ENCODE measurements at places on chromosomes 12 and 14.
A peak's percentile ranks its signal among the peaks of the same experiment; 100 is the strongest.

DNA sequence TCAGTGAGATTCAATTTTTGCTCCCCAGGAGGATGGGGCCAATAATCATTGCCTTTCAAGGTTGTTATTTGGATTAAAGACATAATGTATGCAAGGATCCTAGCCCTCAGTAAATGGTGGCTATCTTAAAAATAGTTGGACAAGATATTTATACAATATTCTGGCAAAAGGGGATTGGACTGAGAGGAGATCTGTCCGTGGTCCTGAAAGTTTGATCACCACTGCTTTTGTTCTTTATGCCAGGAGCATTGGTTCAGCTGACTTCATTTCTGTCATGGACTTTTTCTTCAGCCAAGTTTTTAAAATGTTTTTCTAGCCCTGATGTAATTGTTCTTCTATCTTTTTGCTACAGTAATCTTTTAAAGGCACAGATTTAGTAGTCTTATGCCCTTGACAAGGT lies 70.2 kb upstream of the TCL1A start:
- no peak for DNase-seq

DNA sequence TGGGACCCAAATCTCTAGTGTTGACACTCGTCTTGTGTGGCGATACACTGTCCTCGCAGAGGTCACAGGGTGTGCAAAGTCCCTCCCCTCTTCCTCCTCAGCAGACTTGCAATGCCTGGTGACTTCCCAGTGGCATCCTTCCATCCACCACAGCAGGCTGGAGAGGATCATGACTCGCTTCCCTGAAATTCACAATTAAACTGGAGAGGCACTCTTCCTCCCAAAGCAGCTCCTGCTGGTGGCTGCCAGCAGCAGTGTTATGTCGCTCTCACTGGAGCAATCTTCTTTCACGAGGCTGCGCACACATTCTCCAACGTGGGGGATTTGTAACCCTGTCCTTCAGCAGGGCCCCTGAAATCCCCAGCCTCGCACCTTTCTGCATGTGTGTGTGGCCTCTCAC lies 145.2 kb upstream of the TMCC3 start:
- DNase-seq: no peak

DNA sequence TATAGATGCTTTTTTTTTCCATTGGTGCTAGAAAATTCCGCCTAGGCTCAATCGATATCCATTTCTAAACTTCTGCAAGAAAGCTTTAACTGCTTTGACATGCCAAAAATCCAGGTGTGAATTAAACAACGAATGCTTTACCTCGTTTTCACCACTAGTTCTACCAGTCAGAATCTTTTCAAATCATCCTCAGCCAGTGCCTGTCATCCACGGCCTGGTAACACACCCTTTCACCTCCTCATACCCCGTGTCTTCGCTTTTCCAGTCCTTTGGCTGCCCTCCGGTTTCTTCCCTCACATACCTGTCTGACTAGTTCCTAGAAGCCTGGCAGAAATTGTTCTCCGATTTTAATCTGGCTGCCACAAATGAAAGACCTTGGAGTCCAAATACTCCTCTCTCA lies 1.4 kb upstream of the PHC1 start:
- DNase-seq: no peak

GRCh38 chr14:105430565-105430964 lies 10.9 kb downstream of the MTA1 start:
- no peak for DNase-seq

DNA sequence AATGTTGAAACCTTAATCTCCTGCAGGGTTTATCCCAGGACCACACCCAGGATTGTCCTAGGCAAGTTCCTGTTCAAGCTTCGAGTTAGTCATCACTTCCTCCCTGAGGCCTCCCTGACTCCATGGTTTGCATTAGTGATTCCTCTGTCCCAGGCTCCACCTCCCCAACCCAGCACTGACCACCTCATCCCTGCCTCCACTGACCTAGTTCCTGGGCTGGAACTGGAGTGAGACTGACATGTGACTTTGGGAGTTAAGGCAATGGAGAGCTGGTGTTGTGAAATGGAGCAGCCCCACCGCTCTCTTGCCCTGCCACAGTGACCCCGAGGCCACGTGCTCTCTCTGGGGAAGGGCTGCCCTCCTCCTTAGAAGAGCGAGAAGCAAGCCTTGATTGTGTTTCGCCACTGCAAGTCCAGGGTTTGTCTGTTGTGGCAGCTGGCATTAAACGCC lies 15.8 kb upstream of the DTX1 start:
- DNase-seq: no peak

- DNase-seq: peak; percentile 84
Observed at GRCh38 chr14:89589400-89590118, 172.5 kb upstream of the FOXN3 start.

- DNase-seq: no peak
Observed at GRCh38 chr14:89626233-89626806, 209.3 kb upstream of the FOXN3 start.

DNA sequence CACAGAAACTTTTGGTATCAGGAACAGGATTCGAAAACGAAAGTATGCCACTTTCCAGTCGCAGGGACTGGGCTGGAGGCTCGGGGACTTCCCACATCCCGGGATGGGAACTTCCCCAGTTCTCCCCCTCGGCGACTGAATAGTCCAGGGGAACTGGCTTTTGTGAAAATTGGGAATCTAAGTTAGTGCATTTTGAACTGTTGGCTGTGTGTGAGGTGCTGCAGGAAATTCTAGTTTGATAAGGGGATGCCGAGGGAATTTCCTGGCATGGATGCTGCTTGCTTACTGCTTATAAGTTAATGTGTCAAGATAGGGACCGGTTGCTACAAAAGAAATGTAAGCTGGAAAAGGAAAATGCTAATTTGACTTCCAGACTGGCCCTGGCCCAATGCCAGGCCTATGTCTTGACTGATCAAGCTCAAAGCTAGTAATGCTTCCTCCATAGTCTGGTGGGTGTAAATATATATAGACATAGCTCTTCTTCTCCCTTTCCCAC lies 73.4 kb upstream of the EIF5 start:
- DNase-seq: peak; percentile 50

GRCh38 chr14:71203306-71203705 lies 296.0 kb downstream of the PCNX1 start:
- no peak for DNase-seq

GRCh38 chr12:1272142-1272541 lies 281.1 kb downstream of the ERC1 start:
- no peak for DNase-seq

DNA sequence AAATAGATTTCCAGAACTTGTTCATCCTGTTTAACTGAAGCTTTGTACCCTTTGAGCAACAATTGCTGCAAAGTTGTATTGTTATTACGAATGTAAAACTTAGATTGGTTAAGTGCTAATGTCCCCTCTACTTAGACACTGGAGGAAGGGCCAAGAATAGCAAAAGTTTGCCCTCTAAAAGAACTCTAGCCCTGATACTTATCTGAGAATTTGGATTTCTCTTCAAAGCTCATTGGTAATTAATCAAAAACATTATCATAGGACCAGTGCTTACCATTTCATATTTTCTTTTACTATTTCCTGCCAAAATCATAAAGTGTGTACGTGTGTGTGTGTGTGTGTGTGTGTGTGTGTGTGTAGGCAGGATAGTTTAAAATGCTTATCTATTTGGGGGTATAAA lies 58.2 kb downstream of the LMNTD1 start:
- DNase-seq: no peak

GRCh38 chr14:24057867-24058259 lies 6.1 kb downstream of the CARMIL3 start:
- DNase-seq: no peak

GRCh38 chr12:121801595-121802484 lies 2.0 kb upstream of the SETD1B start:
- DNase-seq: peak; percentile 67

DNA sequence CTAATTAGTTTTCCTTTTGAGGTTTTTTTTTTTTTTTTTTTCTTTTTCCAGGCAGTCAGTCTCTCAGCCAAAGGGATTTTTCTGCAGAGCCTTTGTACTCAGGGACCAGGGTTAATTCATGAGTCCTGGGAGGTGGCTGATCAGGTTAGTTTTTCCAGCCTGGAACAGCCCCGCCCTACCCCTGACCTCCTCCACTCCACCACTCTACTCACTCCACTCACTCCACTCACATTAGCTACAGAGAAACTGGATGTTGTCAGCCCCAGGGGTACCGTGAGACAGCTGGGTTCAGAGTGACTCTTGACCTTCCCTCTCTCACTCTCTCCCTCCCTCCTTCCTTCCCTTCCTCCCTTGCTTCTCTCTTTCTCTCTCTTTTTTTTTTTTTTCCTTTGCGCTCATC lies 161.0 kb downstream of the CRADD start:
- no peak for DNase-seq

GRCh38 chr12:72346363-72346944 lies 74.3 kb downstream of the TRHDE start:
- peak; percentile 96 for DNase-seq

DNA sequence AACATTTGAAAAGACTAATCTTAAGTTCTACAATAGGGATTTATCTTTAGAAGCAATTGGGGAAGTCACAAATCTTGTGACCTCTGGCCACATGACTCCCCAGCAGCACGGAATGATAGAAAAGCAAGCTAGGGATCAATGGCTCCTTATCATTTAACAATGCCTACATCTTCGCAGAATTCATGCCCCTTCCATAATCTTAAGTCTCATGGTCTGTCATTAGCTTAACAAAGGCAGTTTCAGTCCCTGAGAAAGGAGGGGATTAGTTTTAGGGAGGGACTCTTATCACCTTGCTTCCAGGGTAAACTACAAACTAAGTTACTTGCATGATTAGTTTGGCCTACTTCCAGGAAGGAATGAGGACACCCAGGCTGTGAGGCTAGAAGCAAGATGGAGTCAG lies 486.0 kb downstream of the RMST start:
- no peak for DNase-seq

DNA sequence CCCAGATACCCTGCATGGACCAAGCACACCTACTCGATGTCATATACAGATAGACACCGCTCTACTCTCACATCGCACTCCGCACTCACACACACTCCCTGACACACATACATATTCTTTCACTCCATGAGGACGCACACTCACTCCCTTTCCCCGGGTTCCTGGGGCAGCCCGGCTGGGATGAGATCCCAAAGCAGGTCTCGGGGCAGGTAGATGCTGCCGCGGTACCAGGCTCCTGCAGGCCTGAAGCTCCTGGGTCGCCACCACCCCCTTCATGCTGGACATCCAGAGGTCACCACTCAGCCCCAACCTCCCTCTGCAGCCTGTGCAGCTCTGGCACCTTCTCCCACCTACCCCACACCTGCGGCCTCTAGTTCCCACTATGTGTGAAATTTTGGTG lies 2.3 kb downstream of the C1QL4 start:
- no peak for DNase-seq

GRCh38 chr14:50600849-50601248 lies 40.9 kb downstream of the ATL1 start:
- no peak for DNase-seq

- no peak for DNase-seq
Observed at GRCh38 chr14:56351861-56352260, 227.7 kb upstream of the TMEM260 start.

- DNase-seq: no peak
Observed at GRCh38 chr12:101086490-101087135, 123.4 kb downstream of the SLC5A8 start.

DNA sequence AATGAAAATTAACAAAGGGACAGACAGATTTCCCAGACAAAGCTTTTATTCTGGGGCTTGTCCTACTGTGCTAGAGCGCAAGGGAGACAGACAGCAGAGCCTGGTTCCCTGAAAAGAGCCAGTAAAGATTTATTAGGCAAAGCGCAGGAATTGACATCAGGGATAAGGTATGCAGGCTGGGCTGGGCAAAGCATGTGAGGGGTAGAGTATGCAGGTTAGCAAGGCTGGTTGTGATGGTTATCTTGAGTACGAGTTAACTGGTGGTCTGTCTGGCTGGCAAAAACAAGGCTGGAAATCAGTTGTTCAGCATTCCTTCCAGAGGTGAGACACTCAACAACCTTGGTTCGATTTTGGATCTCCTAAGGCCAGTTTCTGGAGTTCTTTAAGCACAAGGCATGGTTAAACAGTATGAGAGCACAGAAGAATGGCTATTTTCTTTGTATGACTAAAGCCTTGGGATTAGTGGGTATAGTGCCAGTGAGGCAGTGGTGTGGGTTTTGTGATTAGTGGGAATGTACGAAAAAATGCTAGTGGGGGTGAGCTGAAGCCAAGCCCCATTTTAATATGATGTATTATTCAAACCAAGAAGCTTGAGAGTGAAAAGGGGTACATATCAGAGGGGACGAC lies 30.9 kb downstream of the BTBD7 start:
- no peak for DNase-seq

DNA sequence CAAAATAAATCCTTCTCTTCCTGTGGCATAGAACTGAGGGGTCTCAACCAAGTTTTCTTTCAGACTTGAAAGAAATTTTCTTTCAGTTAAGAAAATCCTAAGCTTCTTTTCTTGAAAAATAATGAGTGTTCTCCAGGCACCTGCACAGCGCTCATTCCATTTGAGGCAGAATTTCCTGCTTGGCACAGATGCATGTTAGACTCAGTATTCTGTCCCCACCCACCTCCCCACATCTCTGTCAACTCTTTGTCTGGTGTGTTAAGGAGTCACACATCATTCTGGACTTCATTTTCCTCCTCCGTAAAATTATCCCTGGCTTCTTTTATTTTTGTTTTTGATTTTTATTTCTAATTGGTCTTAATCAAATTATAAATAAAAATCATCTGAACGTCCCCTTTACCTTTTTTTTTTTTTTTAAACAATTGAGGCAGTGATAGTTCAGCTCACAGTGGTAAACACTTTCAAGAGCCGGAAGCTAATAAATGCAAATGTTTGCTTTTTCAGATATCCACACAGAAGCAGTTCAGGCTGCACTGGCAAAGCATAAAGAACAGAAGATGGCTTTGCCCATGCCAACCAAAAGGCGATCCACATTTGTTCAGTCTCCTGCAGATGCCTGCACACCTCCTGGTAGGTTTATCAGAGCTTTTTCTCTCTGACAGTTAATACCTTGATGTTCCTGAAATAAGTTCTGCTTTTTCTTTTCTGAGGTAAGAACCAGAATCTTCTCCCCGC lies 104.0 kb upstream of the ATF1 start:
- peak; percentile 66 for DNase-seq

DNA sequence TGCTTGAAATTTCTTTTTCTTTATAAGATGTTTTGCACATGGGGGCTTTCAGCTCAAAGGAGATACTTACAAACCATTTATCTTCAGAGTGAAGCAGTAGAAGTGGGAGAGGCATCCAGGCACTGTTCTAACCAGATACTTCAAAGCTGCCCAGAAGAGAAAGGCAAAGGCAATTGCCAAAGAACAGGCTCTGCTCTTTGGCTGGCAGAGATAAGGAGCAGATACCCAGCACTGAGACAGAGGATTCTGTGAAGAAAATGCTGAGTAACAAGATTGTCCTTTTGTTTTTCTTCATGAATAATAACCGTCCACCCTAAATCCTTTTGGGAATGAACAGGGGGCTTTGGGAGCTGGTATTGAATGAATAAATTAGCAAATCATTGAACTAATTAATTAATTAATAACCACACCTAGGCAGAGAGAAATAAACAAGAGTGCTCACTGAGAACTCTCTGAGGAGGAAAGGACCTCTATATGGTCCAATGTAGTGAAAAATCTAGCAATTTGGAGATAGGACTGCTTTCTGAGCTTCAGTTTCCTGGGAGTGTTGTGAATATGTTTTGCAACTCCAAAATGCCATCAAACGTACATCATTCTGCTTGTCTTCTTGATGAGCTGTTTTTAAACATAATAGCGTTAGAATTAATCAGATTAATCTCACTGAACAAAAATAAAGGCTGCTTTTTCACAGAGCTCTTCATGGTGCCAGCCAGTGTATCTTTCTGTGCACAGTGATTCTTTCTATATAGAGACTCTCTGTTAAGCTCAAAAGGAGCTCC lies 192.8 kb upstream of the AMIGO2 start:
- no peak for DNase-seq
